CD4-positive, alpha-beta T cell (primary cell): ENCODE measurements at places on chromosomes 4 and X. TPM values are rescaled to one million over a fixed set of nuclear protein-coding genes. Genes with fewer than 3 reads are reported as not detected.

The PIM2 gene
- total RNA-seq, result 212 TPM

The TXK gene
- 67.0 TPM for total RNA-seq

The CAPN6 gene
- total RNA-seq, result not detected

The PPP1R2C gene
- not detected for total RNA-seq

The PAGE2 gene
- total RNA-seq, result not detected

The NDNF gene
- 0.25 TPM for total RNA-seq

- no peak for DNase-seq
- H3K36me3 ChIP-seq, result no peaks in the 10 kb centered on the region
- no peaks in the 10 kb centered on the region for H3K4me1 ChIP-seq
- H3K27me3 ChIP-seq, result no peaks in the 10 kb centered on the region
These were observed 36.8 kb upstream of the SH3RF1 start for GRCh38 chr4:169307576-169307975.

GRCh38 chrX:38570396-38570795, 9.1 kb downstream of the TSPAN7 start:
- no peak overlapping the region for H3K4me3 ChIP-seq
- no peaks in the 10 kb centered on the region for H3K4me1 ChIP-seq

GRCh38 chr4:56976283-56976836, 1.0 kb downstream of the NOA1 start:
- H3K27ac ChIP-seq, result no peak overlapping the region
- H3K27me3 ChIP-seq, result no peaks in the 10 kb centered on the region
- H3K36me3 ChIP-seq, result peaks cover 35% of the 10 kb centered on the region
- DNase-seq, result no peak
- peak overlapping the region; percentile 99 for H3K4me3 ChIP-seq

GRCh38 chrX:107205770-107206696, at the start of the genes DNAAF6 and NUP62CL:
Gene DNAAF6 (plus strand): TSS chrX:107206611. CDS start chrX:107212876, 6,265 bp downstream.
Gene NUP62CL (minus strand): TSS chrX:107206433. CDS start chrX:107175146, 31,287 bp downstream.
- H3K36me3 ChIP-seq, result no peaks in the 10 kb centered on the region
- peaks cover 9% of the 10 kb centered on the region for H3K4me1 ChIP-seq
- no peaks in the 10 kb centered on the region for H3K27me3 ChIP-seq
- peak within 1 kb of the TSS; percentile 70 for H3K4me3 ChIP-seq
- peak; percentile 59 for DNase-seq

GRCh38 chr4:97015301-97015700, 1128.0 kb downstream of the STPG2 start:
- no peak overlapping the region for H3K4me3 ChIP-seq
- no peak for DNase-seq
- no peaks in the 10 kb centered on the region for H3K4me1 ChIP-seq
- H3K36me3 ChIP-seq, result no peaks in the 10 kb centered on the region

- H3K4me1 ChIP-seq, result no peaks in the 10 kb centered on the region
- no peak overlapping the region for H3K27ac ChIP-seq
- DNase-seq, result no peak
- H3K27me3 ChIP-seq, result no peaks in the 10 kb centered on the region
- no peaks in the 10 kb centered on the region for H3K36me3 ChIP-seq
- no peak overlapping the region for H3K4me3 ChIP-seq
These were observed 70.6 kb downstream of the TMEM144 start for GRCh38 chr4:158280856-158281255.

GRCh38 chrX:153878969-153879653, 6.9 kb downstream of the L1CAM start:
- H3K27ac ChIP-seq, result no peak overlapping the region
- H3K4me1 ChIP-seq, result peaks cover 15% of the 10 kb centered on the region
- H3K27me3 ChIP-seq, result peaks cover 41% of the 10 kb centered on the region
- no peaks in the 10 kb centered on the region for H3K36me3 ChIP-seq
- no peak overlapping the region for H3K4me3 ChIP-seq

GRCh38 chr4:107304699-107305286, 268.7 kb upstream of the DKK2 start:
- H3K4me3 ChIP-seq, result no peak overlapping the region
- H3K27ac ChIP-seq, result no peak overlapping the region
- H3K36me3 ChIP-seq, result no peaks in the 10 kb centered on the region
- no peak for DNase-seq
- no peaks in the 10 kb centered on the region for H3K27me3 ChIP-seq

DNA sequence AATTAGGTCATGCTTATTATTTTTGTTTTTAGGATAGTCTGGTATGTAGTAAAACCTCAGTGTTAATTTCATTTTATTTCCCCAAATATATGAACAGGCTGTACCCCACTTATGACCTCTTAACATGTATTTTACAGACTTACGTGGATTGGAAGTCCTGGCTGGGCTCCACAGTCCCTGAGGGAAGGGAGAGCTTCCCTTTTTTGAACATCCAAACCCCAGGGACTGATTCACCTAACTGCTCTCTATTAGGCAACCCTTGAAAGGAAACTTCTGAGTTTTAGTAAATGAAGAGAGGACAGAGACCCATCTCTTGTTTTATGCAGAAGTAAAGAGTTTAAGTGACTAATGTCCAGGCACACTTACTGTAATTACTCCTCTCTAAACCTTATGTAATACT, 233.1 kb upstream of the SPRY1 start:
- no peaks in the 10 kb centered on the region for H3K36me3 ChIP-seq
- H3K27ac ChIP-seq, result no peak overlapping the region
- H3K4me1 ChIP-seq, result no peaks in the 10 kb centered on the region
- no peak for DNase-seq

GRCh38 chrX:107565931-107566603, 62.2 kb upstream of the PRPS1 start:
- H3K4me1 ChIP-seq, result no peaks in the 10 kb centered on the region
- no peaks in the 10 kb centered on the region for H3K36me3 ChIP-seq
- no peak overlapping the region for H3K27ac ChIP-seq
- no peak for DNase-seq

- H3K27ac ChIP-seq, result no peak overlapping the region
- peak overlapping the region; percentile 50 for H3K4me3 ChIP-seq
- no peak for DNase-seq
- peaks cover 38% of the 10 kb centered on the region for H3K27me3 ChIP-seq
These were observed 448 bp upstream of the TBC1D8B start for GRCh38 chrX:106802063-106802387.

DNA sequence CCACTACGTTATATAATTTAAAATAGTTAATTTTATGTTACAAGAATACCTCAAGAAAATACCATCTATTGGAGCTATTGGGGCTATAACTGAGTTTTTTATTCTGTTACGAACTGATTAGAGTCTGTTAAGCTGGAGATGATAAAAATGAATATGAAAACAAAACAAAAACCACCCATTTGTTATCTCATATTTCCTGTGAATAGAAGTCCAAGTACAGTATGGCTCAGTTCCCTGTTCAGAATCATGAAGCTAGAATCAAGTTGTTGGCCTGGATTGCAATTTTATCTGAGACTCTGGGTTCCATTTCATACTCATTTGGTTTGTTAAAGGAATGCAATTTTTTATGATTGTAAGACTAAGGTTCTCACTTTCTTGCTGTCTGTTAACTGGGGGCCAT, 319.1 kb upstream of the PCDH18 start:
- H3K36me3 ChIP-seq, result no peaks in the 10 kb centered on the region
- no peaks in the 10 kb centered on the region for H3K4me1 ChIP-seq
- no peak overlapping the region for H3K27ac ChIP-seq
- no peaks in the 10 kb centered on the region for H3K27me3 ChIP-seq
- H3K4me3 ChIP-seq, result no peak overlapping the region
- no peak for DNase-seq

DNA sequence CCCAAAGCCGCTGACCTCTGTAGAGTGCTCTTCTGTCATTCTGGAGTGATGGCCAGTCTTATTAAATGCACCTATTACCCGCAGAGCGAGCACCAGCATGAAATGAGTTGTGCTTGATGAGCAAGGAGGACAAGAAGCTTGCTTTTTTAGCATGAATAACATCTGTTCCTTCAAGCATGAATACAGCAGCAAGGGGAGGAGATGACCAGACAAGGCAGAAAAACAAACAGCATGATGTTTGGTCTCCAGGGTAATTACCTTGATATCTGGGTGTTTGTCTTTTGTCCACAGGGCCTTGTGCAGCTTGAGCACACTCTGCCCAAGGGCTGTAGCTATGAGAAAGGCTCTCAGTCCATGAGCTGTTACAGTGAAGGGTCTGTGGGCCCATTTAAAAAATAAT, 324.8 kb upstream of the DDX53 start:
- no peak overlapping the region for H3K4me3 ChIP-seq
- no peak overlapping the region for H3K27ac ChIP-seq
